ENCODE measurements at places on chromosomes 1 and 21. TPM values are rescaled to one million over a fixed set of nuclear protein-coding genes. Genes with fewer than 3 reads are reported as not detected.

Gene JAM2
- 3.4 TPM for total RNA-seq

Gene ZBTB8B
- total RNA-seq, result not detected

Gene SLC45A3
- total RNA-seq, result 0.45 TPM

Gene FALEC
- not detected for total RNA-seq

GRCh38 chr1:23646091-23646490 lies 45.5 kb upstream of the RPL11 start:
- DNase-seq, result no peak

- DNase-seq, result no peak
Observed at GRCh38 chr1:179178183-179178582, 51.3 kb downstream of the ABL2 start.

- no peak for DNase-seq
Observed at GRCh38 chr1:59396387-59396786, 99.5 kb downstream of the FGGY start.

DNA sequence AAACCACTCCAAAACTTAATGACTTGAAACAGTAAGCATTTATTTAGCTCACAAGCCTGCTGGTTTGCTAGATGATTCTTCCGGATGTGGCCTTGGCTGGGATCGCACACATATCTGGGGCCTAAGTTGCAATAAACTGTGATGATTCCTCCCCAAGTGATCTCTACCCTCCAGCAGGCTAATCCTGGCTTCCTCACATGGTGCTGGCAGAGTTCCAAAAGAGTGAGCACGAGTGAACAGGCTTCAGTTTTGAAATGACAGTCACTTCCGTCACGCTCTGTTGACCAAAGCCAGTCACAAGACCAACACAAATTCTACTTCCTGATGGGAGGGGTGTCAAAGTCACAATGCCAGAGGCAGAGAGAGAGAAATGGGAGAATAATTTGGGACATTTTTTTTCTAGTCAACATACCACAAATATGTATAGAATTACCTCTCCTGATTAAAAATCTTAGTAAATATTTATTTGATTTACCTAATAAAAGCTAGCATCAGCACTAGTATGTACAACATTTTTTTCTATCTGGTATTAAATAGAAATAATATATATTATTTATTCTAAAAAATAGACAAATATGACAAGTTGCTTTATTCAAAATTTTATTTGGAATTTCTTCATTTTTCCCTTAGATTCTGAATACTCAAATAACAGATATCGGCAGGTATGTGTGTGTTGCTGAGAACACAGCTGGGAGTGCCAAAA lies 292.7 kb downstream of the TPR start:
- DNase-seq, result peak; percentile 18

DNA sequence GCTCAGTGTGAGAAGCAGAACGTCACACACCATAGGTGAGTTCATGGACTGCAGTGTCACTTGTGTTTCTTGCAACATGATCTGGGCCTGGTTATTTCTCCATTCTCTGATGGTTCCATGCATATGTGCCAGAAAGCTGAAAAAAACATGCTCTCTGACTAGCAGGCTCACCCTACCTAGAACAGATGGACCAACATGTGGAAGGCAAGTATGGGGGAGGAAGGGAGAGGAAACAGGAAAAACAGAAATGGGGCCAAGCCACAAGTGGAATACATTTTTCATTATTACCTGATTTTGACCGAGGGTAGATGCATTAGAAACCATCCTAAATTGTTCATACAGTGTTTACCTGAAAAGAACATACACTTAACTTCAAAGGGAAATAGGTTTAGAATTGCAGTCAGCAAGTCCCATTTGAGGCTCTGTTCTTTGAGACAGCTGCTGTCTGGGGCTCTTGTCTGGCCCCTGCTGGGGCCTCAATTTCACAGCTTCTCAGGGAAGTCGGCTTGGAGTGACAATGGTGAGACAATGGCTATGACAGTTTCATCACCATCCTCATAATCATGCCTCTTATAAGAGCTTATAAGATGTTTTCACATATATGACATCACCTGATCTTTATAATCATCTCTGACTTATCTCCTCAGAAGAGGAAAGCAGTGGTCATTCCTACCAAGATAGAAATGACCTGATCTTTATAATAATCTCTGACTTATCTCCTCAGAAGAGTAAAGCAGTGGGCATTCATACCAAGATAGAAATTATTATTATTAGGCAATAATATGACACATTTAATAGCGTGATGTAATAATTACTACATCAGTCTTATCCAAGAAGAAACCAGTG lies 327.3 kb downstream of the SIPA1L2 start:
- DNase-seq, result no peak
